ENCODE measurements at places on chromosomes 1 and 21.

GRCh38 chr1:228687587-228687986, 47.7 kb upstream of the RHOU start:
- DNase-seq: no peak

DNA sequence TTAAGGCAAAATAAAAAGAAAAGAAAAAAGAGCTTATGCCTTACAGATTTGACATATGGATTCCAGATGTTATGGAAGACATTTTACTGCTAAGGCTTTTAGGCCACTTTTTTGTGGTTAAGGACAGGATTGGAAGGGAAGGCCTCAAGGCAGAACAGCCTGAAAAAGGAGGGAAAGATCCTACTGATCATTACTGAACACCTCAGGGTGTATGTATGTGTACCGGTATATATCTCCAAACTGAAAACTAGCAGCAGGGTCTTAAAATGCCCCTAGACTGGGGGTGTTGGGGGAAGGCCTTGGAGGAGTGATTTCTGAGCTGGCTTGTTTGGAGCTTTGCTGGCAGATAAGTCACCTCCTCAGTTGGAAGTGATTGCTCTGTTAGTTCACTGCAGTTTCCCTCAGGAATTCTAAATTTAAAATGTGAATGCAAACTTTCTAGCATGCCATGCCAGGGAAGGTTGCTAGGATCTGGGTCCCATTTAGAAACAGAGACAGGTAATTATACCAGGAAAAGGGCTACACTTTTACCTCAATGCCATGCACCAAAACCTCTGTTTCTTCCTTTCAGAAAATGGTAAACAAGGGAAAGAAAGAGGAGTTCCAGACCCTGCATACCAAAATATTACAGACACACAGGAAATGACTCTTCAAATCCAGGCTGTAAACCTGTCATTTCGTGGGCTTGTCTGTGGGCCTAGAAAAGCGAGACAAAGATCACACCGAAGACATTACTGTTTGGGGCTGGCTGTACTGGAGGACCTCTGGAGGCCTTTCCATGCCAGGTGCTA, 15.0 kb downstream of the C1orf52 start:
- DNase-seq: no peak

GRCh38 chr1:14661222-14661621, 62.7 kb downstream of the KAZN start:
- DNase-seq: no peak

- DNase-seq: no peak
These were observed 38.9 kb downstream of the PLPP3 start for GRCh38 chr1:56540467-56540866.

DNA sequence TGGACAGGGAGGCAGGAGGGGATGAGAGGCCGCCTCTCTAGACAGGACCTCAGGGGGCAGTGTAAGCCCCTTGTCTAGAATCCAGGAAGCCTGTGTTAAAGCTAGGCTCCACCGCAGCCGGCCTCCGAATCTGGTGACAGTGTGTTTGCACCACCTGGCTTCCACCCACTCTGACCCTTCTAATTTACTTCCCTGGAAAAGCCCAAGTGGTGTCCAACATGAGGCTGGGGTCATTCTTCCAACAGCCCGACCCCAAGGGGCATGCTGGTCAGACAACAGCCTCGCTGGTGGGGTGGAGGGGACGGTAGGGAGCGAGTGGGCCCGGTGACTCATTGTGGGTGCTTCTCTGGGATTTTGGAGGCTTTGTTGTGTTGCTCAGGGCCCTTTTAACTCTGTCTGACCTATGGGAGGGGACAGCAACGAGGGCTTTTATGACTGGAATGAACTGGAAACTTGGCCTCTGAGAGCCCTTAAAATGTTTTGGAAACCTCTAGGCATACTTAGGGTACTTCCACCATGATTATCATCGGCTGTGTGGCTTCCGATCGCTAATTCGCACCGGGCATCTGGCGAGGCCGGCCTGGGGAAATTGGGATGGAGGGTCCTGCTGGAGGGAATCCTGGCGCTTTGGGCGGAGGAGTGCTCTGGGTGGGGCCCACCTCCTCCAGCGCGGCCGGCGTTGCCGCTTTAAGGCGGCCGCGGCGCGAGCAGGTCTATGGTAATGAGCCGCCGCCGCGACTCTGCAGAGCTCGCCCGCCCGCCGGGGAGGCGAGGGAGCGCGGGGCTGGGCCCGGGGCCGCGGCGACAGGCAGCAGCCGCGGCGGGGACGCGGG, at the start of gene CELSR2:
Gene CELSR2, plus strand, starts transcription at position 743 of the 833 bp plus-strand sequence. CDS start 541 bp downstream, outside the sequence.
- DNase-seq: peak; percentile 66

DNA sequence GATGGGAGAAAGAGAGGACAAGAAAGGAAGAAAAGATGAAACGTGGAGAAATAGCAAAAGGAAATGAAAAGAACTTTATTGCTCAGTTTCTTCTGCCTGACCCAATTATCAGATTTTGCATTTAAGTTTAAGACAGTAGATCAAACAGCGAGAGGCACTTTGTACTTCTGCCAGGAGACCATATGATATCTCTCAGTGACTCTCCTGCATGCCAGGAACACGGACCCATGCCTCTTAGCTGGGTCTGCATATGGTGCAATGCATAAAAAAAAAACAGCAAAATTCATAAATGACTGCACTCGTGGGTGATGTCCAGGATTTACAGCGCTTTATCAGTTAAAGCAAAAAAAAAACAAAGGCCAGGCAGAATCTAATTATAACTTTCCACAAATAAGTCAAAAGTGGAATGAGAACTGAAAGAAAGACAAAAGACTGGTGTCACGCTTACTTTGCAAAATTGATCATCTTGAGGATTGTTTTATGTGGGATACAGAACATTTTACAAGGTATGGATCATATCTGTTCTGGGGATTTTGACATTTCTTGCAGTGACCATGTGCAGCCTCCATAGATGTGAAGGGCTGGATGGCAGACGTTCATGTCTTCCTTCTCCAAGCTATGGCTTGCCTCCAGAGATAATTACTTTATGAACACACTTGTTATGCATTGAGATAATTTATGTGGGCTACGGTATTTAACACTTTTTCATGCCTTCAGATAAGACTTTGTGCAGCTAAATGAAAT, 79.5 kb downstream of the RUNX1 start:
- no peak for DNase-seq

DNA sequence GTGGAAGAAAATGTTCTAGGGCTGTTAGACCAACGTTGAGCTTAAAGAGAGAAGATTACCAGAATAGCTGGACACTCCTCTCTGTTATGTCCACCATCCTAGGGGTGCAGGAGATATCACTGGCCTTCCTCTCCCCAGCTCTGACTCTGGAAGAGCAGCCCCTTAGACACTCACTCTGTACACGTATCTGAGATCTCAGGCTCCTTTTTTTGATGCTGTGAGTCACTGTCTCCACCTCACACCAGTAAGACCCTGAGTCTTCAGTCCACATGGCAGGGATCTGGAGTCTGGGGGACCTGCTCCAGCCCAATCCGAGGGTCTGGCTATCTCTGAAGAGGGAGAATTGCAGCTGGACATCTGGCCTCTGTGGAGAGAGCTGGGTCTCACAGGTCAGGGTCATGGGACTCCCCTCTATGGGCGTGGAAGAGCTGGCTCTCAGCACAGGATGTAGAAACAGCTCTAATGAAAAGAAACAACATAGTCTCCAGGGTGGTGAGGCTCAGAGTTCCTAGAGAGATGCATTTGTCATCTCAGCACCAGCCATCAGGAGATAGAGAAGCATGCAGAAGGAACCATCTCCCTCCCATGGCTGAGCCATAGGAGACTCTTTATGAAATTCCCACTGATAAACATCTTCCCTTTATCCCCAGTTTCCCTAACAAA, 3.5 kb downstream of the FCRL3 start:
- no peak for DNase-seq

DNA sequence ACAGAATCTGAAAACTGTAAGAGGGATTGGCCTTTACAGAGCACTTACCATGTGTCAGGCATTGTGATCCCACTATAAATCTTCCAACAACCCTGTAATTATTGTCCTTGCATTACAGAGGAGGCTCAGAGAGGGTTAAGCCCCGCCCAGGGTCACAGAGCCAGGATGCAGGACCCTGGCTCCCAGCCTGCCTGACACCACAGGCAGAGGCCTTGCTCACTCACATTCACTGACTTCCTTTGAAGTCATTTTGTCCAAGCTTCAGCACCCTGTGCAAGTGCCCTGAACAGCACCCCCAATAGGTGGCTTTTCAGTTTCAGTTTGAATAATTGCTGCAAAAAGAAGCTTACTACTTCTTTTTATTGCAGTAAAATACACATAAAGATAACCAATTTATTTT, 256.8 kb upstream of the NFIA start:
- DNase-seq: no peak

- DNase-seq: no peak
These were observed 19.3 kb downstream of the RSBN1 start for GRCh38 chr1:113792986-113793385.

GRCh38 chr1:242089911-242090310, 91.0 kb upstream of the MAP1LC3C start:
- no peak for DNase-seq

Data from NCI-H1092 treated with DMSO at 0.1 percent for 48 hours (cell line).